ENCODE measurements at places on chromosomes 1 and 21.

DNA sequence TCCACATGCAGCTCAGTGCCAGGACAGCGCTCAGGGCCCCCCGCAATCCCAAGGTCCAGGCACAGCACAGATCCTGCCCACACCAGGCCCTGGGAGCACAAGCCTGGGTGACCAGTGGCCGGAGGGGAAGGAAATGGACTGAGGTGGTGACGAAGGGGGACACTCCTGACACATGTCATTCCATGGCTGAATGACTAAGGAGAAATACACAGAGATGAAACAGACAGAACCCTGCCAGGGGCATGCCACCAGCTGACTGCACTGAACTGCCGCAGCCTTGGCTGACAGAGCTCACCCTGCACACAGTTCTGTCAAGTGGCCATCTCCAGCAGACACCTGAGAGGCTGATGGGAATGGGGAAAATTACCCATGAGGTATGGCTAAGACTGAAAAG is 56.1 kb downstream of the HSF2BP start:
- DNase-seq = peak; percentile 63

GRCh38 chr1:161706113-161706481 is 932 bp upstream of the FCRLA start:
- DNase-seq = no peak

GRCh38 chr1:161013488-161014230 is 7.3 kb downstream of the F11R start:
- peak; percentile 81 for DNase-seq

DNA sequence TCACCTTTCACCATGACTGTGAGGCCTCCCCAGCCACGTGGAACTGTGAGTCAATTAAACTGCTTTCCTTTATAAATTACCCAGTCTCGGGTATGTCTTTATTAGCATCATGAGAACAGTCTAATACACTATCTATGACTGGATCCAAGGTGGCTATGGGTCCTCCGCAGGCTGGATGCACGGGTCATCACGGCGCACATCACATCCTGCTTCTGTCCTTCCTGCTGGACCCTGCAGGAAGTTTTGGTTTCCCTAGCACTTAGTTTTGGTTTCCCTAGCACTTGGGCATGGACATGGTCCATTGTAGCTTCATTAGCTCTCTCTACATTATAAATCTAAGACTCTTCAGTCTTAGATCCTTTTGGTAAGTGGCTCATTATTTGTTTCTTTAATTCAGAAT is 14.2 kb upstream of the PHC2 start:
- DNase-seq = no peak

DNA sequence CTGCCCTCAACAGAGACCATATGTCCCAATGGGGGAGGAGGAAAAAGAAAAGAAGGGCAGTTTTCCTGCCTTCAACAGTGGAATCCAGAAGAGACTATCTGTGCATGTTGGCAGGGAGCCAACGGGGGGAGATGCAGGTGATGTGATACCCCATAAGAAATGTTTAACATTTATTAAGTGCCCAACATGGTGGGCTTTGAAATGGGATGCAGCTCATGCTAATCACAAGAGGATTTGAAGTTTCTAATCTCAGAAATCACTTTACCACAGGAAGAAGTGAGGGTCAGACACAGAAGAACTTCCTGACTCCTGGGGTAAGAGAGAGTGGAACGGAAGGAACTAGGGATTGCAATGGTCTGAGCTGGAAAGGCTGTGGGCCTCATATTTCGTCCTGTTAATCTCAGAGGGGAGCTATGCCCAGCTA is 16.2 kb downstream of the CSRP1 start:
- no peak for DNase-seq

DNA sequence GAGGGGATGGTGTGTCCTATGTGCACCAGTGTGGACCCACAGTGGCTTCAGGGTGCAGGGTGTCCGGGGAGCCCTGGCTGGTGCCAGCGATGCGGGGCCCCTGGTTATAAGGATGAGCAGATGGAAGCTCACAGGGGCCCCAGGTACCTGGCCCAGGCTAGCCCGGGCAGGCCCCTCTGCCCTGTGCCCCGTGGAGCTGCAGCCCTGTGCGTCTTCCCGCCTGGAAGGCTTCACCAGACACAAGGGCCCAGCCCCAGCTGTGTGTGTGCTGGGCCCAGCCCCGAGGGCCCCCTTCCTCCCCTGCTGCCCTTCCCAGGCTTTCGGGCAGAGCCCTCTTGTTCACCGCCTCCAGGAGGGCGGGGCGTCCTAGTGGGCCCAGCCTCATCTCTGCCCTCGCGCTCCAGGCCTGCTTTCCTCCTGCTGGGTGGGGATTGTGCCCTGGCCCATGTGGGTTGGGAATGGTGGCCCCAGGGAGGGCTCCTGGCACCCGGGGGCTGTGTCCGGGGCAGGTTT is 15.9 kb downstream of the PFKL start:
- no peak for DNase-seq

DNA sequence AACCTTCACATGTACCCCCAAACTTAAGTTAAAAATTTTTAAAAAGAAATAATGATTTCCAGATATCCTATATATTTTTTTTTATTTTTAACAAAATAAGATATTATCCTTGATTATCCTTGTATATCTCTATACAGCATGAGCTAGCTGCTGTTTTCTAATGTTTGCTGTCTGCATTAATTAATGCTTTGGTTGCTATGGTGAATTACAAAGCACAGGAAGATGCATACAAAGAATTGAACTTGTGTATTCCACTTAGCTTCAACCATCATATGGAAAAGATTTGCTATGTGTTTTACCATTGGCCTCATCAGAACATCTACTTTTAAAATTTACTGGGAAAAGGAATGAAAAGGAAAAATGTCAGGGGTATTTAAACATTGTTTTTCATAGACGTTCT is 35.4 kb downstream of the VPS45 start:
- DNase-seq = no peak

DNA sequence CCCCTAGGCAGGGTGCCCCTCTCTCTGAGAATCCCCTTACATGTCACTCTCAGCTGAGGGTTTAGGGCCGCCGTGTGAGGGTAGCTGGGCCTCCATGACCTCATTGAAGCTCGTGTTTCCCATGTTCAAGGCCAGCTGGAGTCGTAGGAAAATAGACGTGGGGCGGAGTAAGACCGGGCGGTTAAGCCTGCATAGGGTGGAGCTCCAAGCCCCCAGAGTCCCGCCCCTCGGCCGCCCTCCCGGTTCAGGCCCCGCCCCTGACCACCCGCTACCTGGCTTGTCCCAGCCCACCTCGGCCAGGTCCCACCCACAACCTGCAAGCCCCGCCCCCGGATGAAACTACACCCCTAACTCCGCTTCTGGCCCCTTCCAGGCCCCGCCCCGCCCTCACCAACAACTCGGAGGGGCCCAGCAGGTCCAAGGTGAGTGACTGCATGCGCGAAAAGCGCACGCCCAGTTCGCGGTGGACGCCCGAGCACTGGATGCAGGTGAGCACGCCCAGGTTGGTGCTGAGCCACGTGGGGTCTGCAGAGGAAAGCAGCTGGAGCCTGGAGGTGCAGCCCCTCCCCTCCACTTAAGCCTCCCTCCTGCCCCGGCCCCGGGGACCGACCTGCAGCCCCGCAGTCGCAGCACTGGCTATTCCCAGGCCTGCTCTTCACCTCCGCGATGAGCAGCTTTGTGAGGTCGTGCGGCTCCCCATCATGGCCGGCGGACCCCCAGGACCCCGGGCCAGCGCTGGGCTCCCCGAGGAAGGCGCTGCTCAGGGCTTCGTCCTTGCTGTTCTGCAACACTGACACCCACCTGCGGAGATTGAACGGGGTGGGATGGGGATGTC is 12.2 kb upstream of the TCEA3 start:
- DNase-seq = no peak

DNA sequence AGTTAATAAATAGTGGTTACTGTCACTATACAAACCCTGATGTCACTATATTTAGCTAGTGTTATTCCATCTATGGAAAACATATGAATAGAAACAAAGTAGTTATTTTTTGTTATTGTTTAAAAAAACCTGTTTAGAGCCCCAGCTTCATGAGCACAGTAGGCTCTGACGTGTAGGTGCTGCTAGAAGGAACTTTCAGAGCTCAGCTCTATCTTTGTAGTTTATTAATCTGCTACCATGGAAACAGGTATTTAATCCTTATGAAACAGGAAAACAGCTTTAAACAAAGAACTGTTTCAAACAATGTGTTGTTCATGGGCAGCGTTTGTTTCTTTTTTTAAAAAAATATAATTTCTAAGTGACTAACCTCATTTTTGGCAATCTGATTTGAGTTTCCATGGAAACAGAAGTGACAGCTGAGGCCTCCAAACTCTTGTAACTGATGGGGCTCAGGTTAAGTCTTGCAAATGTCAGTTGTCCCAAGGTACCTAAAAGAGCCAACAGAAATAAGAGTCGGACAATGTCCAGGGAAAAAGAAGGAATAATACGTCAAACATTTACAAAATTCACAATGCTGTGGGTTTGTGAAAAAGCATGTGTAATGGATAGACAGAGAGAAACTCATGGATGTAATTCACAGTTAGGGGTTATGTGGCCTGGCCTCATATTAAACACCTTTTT is 162.0 kb upstream of the C21orf91 start:
- no peak for DNase-seq

- DNase-seq = no peak
Measured at GRCh38 chr1:242448910-242449645, 75.4 kb downstream of the PLD5 start.

- peak; percentile 75 for DNase-seq
Measured at GRCh38 chr1:186828611-186829454, at the start of gene PLA2G4A. PLA2G4A (plus strand) TSS chr1:186828949; CDS start chr1:186854355, 25,406 bp downstream.

DNA sequence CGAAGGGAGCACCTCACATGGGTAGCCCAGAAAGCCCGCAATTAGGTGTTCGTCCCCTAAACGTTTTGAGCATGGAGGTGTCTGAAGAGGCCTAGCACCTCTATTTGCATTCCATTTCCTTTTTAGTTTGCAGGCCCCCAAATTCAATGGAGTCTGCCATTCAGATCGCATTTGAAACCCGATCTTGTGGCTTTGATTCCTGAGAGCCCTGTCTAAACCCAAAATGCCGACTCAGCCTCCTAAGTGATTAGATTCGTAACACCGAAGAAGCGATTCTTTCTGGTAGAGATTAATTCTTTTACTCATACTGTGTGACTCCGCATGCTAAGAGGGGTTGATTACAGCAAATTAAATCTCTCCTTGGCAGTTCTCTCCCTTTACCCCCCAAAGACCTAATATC is 415.2 kb upstream of the KAZN start:
- DNase-seq = no peak

- no peak for DNase-seq
Measured at GRCh38 chr1:33578557-33579448, 106.4 kb downstream of the ZSCAN20 start.

GRCh38 chr1:25033828-25034705 is 104.0 kb upstream of the RUNX3 start:
- DNase-seq = no peak

- DNase-seq = no peak
Measured at GRCh38 chr1:6891781-6892579, 106.7 kb downstream of the CAMTA1 start.

GRCh38 chr21:46188226-46189212 is 4.3 kb upstream of the SPATC1L start:
- DNase-seq = peak; percentile 60

DNA sequence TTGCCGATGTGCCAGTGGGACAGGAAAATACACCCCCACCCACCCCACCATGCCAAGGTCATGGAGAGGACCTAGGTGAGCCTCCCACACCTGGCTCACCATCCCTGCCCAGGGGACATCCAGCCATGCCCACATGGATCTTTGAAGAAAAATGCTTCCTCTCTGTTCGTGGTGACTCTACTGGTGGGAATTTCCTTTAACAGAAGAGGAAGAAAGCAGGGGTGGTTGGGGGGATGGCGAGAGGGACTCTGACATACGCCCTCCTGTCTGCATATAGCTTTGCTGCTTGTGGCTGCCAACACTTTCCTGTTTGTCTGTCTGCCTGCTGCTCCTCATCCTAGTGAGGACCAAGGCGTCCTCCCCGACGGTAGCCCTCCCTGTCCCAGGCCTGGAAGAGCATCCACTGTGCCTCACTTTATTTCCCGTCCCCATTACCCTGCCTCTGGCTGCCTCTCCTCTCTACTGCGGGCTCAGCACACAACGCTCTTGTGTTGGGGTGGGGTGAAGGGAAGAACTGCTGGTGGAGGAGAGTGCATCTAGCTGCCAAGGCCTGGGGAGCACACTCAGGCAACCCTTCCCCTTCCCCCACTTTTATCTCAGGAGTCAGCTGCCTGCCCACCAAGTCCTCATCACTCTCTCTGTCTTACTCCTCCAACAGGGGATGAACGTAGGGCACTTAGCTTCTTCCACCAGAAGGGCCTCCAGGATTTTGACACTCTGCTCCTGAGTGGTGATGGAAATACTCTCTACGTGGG is 2.5 kb downstream of the SEMA4A start:
- no peak for DNase-seq

- no peak for DNase-seq
Measured at GRCh38 chr1:68028566-68028965, 21.9 kb downstream of the DIRAS3 start.

DNA sequence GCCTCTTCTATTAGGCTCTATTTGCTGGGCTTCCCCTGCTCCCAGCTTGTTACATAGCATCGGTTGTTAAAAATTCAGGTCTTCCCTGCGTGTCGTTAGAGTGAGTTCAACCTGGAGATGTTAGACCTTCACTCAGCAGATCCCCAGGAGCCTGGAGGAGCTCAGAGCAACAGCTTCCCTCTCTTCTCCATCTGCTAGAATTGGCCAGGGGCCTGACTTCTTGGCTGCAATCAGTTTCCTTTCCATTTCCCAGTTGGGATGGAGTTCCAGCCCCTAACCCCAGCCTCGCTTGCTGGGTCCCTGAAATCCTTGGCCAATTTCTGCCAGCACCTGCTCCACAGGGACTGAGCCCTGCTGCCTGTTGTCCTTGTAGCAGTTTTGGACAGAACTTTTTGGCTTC is 55.9 kb downstream of the MT1HL1 start:
- no peak for DNase-seq

DNA sequence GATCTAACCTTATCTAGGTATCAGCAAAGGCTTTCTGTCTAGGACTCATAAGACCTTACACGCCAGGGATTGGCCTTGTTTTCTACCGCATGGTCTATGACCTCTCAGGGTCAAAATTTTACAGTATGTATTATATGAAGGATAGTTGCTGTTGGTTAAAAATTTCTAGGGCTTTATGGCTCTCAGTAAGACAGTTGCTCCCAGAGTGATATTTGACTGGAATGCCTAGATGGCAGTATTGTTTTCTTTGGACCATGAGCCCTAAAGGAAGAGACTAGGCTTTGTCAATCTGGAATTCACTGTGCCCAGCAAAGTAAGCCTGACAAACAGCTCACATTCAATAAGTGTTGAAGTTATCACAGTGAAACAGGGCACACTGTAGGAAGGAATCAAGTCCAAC is 37.6 kb downstream of the C1orf87 start:
- no peak for DNase-seq

DNA sequence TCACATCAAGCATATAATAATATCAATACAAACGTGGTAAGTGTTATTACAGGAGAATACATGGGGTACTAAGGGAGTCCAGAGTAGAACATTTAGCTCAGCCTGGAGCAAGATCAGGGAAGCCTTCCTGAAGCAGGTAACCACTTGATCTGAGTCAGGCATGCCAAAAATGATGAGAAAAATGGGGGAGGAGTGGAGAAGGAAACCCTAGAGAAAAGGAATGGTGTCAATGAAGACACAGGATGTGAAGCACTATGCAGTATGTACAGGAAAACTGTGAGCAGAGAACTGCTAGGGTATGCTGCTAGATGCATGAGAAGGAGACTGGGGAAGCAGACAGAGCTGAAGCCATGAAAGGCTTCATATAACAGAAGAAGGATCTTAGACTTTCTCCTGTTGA is 84.7 kb downstream of the NOTCH2 start:
- no peak for DNase-seq

- DNase-seq = no peak
Measured at GRCh38 chr1:50352428-50352827, 70.8 kb downstream of the DMRTA2 start.
